ENCODE measurements at places on chromosomes 5 and 9.

DNA sequence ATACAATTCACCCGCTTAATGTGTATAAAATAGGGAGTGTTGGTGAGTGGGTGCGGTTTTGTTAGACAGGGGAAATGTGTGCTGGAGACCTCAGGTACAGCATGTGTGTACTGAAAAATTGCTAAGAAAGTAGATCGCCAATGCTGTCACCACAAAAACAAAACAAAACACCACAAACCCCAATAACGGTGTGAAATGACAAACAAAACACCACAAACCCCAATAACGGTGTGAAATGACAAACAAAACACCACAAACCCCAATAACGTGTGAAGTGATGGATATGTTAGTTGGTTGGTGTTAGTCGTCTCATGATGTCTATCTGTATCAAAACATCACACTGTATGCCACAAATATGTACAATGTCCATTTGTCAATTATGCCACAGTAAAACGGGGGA lies 14.2 kb upstream of the GFPT2 start:
- no peak for DNase-seq

GRCh38 chr5:101253096-101253495 lies 350.0 kb upstream of the ST8SIA4 start:
- no peak for DNase-seq

GRCh38 chr9:87119328-87119881 lies 172.1 kb upstream of the GAS1 start:
- no peak for DNase-seq

DNA sequence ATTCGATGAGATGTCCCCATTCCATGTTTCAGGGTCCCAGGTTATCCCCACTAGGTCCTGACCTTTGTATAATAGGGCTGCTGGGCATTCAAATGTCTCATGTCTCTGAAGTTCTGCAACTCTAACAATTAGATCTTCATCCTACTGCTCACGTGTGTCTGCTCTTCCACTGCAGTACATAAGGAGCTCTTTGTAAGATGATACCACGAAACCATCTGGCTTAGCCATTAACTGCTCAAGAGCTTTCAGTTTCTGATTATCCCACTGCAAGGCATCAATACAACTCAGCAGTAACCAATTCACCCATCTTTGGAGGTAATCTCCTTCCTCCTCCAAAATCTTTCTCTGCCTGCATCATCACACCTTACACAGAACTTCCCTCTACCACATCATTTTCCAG lies 49.9 kb upstream of the PPP2CA start:
- DNase-seq: no peak

GRCh38 chr9:129816501-129817435 lies 7.2 kb downstream of the TOR1A start:
- DNase-seq: no peak

- no peak for DNase-seq
Observed at GRCh38 chr5:164002214-164002613, 496.8 kb downstream of the MAT2B start.

GRCh38 chr5:143657647-143658285 lies 154.2 kb upstream of the HMHB1 start:
- DNase-seq: no peak

GRCh38 chr5:178502401-178503100 lies 87.6 kb downstream of the COL23A1 start:
- no peak for DNase-seq

DNA sequence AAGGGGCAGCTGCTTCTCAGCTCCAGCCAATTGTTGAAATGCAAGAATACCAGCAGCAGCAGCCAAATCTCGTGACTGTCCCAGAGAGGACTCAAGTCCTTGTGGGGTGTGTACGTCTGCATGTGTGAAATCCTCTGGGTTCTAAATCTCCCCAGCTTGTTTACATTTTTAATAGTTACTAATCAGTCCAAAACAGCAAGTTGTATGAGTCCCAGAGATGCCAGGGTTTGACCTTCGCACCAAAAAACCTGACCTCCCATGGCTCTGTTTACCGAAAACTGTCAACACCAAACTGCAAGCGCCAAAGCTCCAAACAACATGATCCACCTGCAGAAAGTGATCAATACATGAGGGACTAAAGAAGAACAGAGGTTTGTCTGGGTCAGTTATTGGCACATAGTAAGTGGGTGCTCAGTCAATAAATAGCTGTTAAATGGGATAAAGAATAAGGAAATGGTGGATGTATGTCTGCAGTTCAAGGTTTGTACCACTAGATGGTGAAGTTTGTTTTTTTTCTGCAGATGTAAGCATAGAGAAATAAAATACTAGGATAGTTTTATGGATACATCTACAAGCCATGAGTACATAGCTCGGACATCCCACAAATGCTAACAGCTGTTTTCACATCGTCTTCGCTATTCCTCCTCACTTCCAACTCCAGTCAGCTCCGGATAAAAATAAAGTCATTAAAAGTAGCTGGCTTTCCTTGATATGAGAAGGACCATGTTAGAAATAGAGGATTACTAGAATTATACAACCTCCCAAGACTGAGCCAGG lies 85.3 kb upstream of the ADRB2 start:
- no peak for DNase-seq

GRCh38 chr9:19423163-19423562 lies 14.4 kb downstream of the ACER2 start:
- no peak for DNase-seq

DNA sequence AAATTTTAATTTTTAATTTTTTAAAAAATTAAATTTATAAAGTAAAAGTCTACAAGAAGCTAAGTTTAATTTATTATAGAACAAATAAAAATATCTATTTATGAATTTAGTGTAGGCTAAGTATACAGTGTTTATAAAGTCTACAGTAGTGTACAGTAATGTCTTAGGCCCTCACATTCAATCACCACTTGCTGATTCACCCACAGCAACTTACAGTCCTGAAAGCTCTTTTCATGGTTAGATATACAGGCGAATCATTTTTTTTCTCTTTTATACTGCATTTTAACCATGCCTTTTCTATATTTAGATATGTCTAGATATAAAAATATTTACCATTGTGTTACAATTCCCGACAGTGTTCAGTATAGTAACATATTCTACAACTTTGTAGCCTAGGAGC lies 55.9 kb downstream of the PCSK1 start:
- DNase-seq: no peak

DNA sequence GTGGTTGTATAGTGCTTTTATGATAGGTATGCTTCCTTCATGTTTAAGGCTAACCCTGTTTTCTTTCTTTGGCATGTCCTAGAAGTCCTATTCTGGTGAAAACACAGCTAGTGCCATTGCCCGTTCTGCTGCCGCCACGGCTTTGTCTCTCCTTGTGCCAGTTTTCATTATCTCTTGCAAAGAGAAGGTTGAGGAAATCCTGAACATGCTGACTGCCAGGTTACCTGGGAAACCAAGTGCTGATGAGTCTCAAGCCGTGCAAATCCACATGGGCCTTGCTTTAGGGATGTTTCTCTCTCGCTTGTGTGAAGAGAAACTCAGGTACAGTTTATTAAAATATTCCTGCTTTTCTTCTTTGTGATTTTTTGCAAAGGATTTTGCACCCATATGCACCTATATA lies 102.2 kb downstream of the HACD4 start:
- no peak for DNase-seq

DNA sequence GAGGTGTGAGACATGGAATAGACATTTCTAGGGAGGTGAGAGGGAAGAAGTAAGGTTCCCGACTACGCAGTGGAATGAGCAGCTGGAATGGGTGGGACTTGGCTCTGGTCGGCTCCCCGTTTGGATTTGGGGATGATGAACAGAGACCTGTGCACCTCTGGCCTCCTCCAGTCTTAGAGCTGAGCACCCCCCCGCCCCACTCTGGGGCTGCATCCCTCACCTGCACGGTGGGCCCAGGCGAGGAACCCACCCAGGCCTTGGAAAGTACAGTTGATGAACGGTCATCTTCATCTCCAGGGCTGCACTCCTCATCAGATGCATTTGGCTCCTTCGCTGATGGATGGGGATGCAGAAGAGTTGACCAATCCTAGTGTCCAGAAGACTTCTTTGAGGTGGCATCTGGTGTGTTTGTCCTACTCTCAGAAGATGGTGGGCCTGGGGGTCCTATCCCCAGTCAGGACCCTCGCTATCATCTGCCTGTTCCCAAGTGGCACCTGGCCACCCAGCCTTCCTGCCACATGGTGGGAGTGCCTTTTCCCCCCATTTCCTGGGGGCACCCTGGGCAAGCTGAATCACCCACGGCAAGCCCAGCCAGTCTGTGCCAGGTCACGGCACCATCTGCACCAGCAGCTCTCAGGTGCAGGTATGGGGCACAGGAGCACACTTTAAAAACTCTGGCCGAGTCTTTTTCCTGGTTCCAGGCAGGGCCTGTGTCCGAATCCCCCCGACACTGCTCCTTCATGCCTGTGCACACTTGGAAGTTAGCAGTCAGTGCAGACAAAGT lies 70.5 kb downstream of the GTF3C4 start:
- no peak for DNase-seq

DNA sequence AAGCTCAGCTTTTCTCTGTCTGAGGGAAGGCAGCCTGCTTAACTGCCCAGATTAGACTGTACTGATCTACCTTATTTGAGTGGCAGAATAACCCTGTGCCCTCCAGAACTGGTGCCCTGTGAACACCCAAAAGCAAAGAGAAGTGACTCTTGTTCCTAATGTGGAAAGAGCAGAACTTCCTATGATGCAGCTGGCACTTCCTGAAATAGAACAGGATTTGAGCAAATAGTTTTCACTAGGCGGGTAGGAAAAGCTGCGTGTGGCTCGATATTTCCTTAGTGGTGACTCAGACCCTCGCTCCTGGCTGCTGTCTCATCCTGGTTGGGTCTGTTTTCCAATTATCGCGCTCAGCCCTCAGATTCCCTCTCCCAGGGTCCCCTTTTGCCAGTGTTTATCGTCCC lies 89.9 kb downstream of the SH3TC2 start:
- no peak for DNase-seq

GRCh38 chr9:83200531-83200930 lies 137.6 kb upstream of the RASEF start:
- no peak for DNase-seq

DNA sequence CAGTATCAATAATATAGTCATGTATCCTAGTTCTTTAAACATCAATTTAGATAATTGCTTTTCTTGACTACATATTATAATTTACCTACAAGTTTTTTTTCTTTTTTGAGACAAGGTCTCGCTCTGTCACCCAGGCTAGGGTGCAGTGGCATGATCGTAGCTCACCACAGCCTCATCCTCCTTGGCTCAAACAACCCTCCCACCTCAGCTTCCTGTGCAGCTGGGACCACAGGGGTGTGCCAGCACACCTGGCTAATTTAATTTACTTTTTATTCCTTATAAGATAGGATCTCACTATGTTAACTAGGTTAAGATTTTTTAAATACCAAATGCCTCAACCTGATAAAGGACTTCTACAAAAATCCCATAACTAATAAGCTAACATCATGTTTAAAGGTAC lies 21.1 kb downstream of the UIMC1 start:
- no peak for DNase-seq

DNA sequence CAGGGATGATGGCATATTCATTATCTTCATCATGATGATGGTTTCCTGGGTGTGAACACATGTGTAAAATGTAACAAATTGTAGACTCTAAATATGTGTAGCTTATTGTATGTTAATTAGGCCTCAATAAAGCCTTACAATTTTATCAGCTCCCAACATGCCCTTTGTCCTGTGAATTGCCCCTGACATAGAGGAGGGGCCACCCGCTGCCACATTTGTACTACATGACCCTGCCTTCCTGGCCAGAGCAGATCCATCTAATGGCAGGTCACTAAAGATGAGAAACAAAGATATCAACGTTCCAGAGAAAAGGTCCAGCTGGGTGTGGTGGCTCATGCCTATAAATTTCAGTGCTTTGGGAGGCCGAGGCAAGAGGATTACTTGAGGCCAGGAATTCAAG lies 117.2 kb downstream of the CAAP1 start:
- no peak for DNase-seq

DNA sequence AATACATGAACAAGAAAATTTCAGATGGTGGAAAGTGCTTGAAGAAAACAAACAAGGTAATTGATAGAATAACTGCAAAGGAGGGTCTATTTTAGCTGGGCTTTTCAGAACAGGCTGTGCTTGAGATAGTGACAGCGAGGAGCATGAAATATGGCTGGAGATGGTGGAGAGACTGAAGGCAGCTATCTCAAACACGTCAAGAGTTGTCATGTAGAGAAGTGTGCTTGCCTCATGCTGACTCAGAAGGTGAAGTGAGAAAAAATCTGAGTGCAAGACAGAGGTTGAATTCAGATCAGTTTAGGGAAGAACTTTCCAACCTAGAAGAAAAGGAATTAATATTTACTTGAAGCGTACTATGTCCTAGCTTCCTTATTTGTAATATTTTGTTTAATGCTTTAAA lies 115.5 kb upstream of the RANBP3L start:
- no peak for DNase-seq

DNA sequence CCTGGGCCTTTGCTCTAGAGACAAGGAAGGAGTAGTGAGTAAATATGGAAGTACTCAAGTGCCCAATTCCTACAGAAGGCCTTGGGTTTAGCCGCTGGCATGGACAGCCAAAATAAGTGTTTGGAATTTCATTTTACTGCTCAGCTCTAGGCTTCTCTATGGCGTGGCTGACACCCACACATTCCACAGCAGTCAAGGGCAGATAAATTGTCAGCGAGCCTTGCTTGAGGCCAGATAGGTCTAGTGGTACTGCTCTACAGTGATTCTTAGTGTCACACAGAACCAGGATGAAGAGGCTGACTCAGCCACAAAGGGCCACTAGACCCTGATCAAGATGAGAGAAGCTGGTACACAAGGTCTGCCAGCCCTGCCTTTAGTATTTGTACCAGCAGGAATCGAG lies 111.0 kb upstream of the NFIB start:
- no peak for DNase-seq

DNA sequence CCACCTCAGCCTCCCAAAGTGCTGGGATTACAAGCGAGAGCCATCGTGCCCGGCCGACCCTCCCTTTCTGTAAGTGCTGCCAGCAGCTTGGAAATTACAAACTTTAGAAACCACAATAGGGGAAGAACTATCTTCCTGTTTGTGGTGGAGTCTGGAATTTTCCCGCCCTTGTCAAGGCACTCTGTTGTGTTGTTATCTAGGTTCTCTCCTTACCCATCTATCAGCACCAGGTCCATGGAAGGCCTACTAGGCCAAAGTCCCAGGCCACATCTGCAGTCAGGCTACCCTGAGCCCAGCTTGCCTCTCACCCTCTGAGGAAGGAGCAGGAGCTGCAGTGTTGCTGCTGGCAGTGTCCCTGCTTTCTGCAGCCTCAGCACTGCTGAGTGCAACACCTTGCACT lies 214.9 kb downstream of the MCTP1 start:
- DNase-seq: no peak

GRCh38 chr5:140764177-140764973 lies 21.6 kb upstream of the PCDHA1 start:
- no peak for DNase-seq

- no peak for DNase-seq
Observed at GRCh38 chr9:37760416-37761161, 7.0 kb downstream of the TRMT10B start.

GRCh38 chr5:90548069-90548593 lies 10.5 kb upstream of the ADGRV1 start:
- no peak for DNase-seq
